Hepatocyte (in vitro differentiated cells): ENCODE measurements at places on chromosomes 1 and 21.
A peak's percentile ranks its signal among the peaks of the same experiment; 100 is the strongest.

- DNase-seq, result no peak
Measured at GRCh38 chr1:74733604-74734484, 892 bp downstream of the TYW3 start.

GRCh38 chr1:169712309-169712631 lies 850 bp upstream of the SELL start:
- DNase-seq, result no peak

DNA sequence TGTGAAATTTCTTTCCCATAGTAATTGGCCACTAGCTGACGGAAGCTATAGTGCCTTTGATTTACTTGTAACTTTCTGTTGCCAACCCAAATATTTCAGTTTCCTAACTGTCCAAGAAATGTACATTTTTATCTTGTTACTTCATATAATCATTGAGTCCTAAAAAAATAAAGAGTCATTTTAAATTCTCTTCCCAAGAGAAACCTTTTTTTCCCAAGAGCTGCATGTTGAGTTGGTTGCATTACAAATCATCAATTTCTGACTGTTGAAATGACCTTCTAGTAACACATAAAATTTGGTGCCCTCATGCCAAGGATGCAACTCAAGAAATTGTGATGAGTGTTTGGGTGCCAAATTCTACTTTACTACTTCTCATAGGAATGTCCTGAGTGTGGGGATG lies 61.0 kb downstream of the HMCN1 start:
- DNase-seq, result no peak

- no peak for DNase-seq
Measured at GRCh38 chr1:179043907-179044306, 18.2 kb downstream of the FAM20B start.

DNA sequence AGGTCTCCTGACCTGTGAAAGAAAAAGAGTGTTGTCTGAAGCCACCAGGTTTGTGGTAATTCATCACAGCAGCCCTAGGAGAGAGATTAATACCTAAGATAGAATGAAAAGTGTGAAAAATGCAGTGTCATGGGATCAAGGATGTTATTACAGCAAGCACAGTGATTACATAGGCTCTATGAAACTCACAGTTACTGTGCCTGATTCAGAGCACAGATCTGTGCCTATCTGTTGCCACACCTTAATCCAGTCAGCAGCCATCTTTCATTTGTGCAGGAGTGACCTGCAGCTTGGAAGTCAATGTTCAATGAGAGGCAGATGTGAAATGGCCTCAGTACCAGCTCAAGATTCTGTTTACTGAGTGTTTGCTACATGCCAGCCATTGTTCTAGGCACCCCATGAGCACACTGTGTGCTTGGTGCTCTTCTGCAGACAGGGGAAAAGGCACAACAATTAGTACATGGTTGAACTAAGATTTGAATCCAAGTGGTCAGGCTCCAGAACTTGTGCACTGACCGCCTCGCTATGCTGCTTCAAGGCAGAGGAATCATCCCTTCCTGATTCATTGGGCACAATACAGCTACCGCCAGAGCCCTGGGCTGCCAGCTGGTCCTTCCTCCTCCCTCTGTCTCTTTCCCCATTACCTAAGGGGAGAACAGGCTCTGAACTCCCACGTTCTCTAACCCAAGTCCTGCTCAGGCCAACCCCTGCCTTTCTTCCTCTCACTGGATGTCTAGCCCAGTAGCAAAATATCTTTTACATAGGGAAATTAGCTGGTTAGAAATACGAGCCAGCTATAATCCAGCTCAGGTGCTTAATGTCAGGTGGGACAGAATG lies 56.3 kb upstream of the NEK2 start:
- DNase-seq, result no peak

GRCh38 chr1:89721351-89721750 lies 88.4 kb downstream of the LRRC8C start:
- DNase-seq, result no peak

DNA sequence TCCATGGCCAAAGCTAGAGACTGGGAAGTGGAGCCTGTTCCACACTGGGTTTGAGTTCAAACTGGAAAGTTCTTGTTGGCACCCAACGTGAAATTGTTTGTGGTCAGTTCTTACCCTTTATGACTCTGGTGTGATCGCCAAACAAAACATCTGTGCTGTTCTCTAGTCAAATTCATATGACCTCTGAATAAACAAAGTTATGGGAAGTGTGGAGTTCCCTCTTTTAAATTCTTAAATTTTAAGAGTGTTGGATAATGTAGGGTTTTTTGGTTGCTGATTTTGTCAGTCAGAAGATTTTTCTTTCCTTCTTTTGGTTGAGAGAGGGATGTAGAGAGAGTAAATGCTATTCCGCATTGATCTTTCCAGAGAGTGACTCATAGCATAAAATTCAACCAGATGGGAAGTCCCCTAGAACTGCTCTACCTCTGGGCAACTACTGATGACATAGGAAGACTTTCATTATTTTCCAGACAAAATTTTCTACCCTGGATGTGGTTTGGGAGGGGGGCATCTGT lies 36.4 kb downstream of the CHML start:
- DNase-seq, result no peak

DNA sequence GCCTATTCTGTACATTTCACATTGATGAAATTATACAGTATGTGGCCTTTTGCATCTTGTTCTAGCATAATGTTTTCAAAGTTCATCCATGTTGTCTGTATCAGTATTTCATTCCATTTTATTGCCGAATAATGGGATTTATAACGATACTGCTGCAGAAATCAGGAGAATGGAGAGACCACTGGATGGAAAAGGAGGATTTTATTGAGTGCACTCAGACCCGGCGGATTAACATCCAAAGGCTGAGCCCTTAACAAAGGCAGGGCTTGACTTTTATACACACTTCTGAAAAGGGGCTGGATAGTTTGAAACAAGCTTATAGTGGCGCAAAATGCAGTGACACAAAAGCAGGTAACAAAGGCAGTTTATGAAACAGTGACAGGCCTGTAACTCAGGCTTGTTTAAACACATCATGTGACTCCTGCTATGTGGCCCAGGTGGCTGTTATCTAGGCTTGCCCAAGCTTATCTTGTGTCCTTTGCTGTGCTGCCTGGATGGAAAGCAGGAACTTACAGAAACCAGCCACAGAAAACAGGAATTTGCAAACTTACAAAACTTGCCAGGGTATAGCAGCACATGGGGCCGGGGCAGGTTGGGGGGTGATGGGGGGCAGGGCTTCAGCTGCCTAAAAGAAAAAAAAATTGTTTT lies 32.8 kb upstream of the KCNJ15 start:
- no peak for DNase-seq

- no peak for DNase-seq
Measured at GRCh38 chr21:44295646-44296045, 4.2 kb upstream of the PFKL start.

- no peak for DNase-seq
Measured at GRCh38 chr1:35560256-35561225, 2.9 kb downstream of the NCDN start.

DNA sequence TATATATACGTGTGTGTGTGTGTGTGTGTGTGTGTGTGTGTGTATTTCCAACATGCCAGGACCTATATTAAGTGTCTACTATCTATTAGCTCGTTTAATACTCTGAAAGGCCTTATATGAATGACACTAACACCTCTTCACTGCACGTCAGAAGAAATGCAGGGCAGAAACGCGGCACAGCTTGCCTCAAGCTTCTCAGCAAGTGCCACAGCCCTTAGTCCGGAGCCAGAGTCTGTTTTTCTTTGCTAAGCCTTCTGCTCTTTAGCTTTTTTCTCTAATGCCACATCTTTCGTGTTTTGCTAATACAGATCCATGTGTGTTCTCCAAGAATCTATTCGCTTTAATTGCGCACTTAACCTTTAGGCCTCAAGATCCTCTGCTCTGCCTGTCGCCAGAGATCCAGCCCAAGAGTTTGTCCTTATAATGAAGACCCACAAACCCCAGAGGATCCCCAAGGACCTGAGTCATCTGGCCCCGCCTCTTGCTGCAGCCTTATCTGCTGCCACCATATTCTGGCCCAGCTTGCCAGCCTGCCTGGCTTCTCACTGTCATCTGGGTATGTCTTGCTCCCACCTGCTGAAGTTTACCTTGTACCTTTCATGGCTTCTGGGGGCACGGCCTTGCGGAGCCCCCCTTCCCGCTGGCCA lies 2.0 kb upstream of the TRIM58 start:
- no peak for DNase-seq

DNA sequence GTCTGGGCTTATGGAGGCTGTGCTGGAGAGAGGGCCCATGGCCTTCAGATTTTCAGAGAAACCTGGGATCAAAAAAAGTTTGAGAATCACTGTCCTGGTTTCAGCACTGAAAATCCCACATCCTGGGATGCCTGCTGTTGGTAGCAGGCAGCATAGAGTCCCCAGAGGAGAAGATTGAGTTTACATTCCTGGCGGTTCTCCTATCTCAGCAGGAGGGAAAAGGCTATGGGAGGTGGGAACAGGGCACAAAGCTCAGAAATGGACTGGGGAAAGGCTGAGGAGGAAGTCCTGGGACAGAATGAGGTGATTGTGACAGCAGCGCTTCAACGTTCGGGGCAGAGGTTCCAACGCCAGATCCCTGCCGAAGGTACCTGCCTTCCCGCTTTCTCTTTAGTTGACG lies 103.4 kb downstream of the ETS2 start:
- DNase-seq, result no peak

DNA sequence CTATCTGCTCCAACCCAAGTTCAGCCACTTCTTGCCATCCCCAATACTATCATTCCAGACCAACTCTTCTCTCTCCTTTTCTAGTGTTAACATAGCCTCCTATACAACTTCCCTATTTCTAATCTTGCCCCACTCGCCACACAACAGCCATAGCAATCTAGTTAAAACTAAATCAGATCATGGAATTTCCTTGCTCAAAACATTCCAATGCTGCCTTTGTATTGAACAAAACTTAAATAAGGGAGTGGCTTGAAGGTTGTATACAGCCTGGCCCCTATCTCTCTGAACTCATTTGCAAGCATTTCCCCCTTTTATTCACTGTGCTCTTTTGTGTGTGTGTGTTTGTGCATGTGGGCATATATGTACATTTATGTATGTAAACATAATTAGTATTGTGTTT lies 118.1 kb upstream of the SGIP1 start:
- no peak for DNase-seq

GRCh38 chr1:77888781-77889642 lies 588 bp downstream of the NEXN start:
- DNase-seq, result peak; percentile 57

GRCh38 chr1:112332176-112333150 lies 63.6 kb upstream of the CTTNBP2NL start:
- DNase-seq, result no peak

- peak; percentile 83 for DNase-seq
Measured at GRCh38 chr1:27517907-27518718, 28.1 kb upstream of the WASF2 start.

DNA sequence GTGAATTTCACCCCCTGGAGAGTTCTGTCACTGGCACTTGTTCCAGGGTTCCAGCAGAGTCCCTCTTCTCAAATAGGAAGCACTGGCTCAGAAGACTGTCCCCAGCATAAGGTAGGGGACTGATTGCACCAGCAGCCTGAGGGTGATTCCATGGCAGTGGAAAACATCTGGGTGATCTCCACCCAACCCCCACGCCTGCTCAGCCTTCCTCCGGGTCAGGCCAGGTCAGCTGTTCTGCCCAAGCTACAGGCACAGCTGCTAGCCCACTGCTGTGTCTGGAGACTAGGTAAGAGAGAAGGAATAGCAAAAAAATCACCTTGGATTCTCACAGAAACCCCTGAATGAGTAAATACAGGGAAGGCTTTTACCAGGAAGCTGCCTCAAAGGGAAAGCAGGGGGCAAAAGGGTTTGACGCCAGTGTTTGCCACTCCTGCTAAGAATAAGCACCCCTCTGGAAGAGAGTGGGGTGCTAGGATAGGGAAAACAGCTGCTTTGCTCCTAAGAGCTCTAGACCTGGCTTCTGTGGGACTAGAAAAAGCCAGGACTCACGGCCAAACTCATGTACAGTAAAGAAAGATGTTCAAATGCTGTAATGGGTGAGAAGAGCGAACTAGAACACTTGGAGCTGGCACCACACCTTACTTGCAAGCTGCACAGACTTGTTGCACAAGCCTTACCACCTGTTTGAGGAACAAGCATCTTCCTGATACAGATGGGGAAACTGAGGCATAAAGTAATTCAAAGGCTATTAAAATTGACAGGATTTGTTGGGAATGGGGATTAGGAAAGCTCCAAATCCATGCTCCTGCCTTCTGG lies 1.0 kb upstream of the DENND2D start:
- no peak for DNase-seq

DNA sequence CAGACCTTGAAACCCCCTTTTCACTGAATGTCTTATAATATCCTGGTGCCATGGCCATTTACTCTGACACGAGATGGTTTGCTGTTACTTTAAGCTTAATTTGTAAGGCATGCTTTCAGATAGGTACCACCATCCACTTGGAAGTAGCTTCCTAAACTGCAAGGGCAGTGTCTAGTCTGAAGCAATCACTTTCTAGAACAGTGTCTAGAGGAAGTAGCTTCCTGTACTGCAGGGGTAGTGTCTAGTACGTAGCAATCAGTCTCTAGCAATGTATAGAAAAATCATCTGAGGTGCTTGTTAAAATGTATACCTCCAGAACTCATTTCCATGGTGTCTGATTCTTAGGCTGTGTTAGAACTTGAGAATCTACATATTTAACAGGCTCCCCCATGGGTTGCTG lies 42.5 kb downstream of the ZBTB40 start:
- no peak for DNase-seq

DNA sequence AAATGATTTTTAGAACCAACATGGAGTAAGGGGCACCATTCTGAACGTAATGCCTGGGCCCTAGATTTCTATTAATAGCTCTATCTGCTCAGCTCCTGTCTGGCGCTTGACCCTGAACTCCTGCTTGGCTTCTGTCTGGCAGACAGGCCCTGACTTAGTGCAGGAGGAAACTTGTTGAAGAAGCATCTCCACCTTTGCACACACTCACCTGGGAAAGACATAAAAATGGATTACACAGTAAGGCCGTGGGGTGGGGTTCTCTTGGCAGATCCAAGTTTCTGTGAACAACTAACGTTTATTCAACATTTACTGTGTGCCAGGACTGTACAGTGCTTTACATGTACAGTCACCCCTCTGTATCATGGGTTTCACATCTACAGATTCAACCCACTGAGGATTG lies 62.1 kb upstream of the CNIH3 start:
- no peak for DNase-seq

DNA sequence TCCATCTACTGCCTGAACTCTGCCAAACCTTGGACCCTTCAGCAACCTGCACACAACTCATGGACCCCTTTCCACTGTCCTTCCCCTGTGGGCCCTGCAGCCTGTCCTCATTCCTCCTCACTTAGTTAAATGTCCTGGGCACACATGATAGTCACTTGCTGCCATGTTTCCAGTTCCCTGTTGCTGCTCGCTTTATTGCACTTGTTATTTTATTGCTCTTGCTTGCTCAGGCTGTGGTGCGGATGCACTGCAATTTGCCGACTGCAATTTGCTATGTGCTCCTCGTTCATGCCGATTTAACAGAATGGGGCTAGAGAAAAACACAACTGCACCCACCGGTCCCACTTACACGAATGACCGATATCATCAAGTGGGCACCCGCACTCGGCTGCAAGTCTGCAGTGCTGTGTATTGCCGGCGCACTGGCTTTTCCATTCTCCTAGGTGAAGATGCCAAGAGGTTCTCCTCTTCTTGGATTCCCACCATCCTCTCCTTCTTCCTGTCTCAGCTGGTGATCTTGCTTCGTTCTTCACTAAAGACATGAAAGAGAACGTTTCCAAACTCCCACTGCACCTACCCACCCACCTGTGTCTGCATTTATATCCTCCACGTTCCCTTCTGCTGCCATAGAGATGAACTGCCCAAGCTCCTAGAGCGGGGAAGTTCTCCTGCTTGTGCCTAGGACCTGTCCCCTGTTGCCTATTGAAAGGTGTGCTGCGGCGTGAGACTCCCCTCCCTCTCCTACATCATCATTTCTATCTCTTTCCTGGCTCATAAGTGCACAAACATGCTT lies 45.4 kb upstream of the B3GALT5 start:
- DNase-seq, result no peak
